ENCODE measurements at places on chromosomes 7 and 10.
A peak's percentile ranks its signal among the peaks of the same experiment; 100 is the strongest.

DNA sequence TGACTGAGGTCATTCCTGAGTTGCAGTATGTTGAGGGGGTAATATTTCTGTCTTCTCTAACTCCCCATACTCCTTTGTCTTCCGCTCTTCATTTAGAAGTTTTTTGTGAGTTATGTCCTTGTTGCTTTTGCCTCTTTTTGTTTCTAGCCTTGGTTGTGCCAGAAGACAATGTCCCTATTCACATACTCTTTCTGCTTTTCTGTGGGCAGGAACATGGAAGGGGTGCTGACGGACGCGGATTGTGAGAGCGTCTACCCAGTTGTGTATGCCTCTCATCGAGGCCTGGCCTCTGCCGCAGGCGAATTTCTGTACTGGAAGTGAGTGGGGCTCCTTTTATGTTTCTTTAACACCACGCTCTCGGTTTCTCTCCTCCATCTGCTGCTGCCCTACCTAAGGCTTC is 20.5 kb downstream of the STAG3 start:
- no peak for DNase-seq

GRCh38 chr7:70052691-70053090 is 454.4 kb downstream of the AUTS2 start:
- no peak for DNase-seq

DNA sequence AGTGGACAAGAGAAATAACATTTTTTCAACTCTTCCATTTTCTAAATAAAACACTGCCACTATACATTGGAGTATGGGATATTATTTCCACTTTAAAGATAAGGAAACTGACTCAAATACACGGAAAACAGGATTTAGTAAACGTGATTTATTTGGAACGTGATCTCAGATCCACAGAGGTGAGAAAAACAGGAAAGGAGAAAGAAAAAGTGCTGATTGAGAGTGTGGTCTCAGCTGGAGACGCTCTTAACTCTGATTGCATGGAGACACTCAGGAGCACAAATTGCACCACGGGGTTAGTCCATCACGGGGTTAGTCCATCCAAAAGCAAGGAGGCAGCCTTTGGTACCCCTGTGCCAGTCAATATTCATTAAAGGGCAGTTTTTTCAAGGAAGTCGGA is 142.5 kb downstream of the GNAT3 start:
- DNase-seq: no peak

- DNase-seq: no peak
These were observed 182.7 kb downstream of the CUX1 start for GRCh38 chr7:102000123-102000522.

DNA sequence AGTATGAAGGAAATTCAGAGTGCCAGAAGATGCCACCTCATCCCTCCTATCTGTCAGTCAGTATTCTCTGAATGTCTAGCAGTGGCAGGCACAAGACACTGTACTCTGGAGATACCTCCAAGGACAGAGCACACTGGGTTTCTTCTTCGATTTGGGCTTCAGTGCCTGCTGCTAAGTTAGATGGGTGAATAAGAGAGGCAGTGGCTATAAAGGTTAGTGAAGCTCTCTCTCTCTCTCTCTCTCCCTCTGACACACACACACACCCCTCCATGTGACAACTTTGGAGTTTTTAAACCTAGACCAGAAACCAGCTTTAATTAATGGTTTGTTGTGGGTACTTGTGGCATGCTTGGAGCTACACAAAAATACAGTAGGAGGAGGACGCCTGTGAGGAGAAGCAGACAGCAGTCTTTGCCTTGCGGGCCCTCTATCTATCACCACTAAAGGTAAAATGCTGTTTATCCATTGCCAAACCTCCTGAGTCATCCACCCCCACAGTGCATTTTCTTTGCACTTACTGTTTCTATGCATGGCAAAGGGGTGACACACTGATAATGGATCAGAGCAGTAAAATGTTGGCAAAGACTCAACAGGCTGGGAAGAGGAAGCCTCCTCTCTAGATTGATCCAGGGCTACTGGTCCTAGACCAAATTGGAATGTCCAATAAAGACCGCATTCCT is 102.5 kb downstream of the TRIL start:
- no peak for DNase-seq

- peak; percentile 23 for DNase-seq
These were observed 864 bp downstream of the PSTK start for GRCh38 chr10:122981066-122981464.

GRCh38 chr10:14586901-14587300 is 187.8 kb downstream of the FAM107B start:
- DNase-seq: no peak

DNA sequence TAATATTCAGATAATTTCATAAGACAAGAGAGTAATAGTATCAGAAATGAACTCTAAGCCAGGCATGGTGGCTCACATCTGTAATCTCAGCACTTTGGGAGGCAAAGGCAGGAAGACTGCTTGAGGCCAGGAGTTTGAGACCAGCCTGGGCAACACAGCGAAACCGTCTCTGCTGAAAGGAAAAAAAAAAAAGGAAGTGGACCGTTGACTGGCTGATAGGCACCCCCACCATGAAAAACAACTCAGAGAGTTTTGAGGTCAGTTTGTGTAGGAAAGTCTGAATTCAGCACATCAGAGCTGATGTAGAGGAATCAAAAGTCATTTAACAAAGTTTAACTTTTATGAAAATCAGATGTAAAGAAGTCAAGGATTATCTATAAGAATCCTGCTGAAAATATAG is 63.2 kb upstream of the AMPH start:
- DNase-seq: no peak

- DNase-seq: no peak
These were observed 170.5 kb downstream of the CDC14C start for GRCh38 chr7:49094866-49095265.

DNA sequence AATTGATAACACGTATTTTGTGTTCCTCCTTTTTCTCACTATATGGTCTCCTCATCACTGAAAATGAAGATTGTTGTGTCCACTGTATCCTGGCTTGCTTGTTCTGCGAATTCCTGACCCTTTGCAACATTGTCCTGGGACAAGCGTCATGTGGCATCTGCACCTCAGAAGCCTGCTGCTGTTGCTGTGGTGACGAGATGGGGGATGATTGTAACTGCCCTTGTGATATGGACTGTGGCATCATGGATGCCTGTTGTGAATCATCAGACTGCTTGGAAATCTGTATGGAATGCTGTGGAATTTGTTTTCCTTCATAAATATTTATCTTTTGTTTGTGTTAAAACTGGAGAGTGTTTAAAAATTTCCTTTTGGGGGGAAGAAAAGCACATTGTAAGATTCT is 93.7 kb downstream of the MDFIC start:
- DNase-seq: no peak

DNA sequence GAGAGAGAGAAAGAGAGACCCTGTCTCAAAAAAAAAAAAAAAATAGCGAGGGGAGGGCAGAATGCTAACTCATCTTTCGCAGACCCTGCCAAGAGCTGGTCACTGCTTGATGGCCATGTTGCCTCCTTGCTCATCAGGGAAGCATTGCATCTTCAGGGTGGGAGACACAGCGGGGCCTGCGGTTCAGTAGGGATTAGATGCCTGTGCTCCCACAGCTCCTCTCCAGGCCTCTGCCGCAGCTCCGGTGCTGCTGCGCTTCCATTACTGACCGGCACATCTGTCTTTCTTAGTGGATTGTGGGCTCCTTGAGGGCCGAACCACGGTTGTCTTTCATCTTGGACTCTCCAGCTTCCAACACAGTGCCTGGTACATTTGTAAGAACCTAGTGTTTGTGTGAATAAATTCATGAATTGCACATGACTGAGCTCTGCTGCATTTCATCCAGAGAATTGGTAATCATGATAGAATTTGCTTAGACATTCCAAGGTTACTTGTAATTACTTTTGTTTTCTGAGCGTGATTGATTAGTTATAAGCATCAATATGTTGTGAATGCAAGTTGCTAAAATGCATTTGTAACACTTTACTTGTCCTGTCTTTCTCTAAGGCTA is 16.8 kb downstream of the HK1 start:
- no peak for DNase-seq

GRCh38 chr10:122754491-122755235 is 55.0 kb upstream of the C10orf120 start:
- DNase-seq: no peak

DNA sequence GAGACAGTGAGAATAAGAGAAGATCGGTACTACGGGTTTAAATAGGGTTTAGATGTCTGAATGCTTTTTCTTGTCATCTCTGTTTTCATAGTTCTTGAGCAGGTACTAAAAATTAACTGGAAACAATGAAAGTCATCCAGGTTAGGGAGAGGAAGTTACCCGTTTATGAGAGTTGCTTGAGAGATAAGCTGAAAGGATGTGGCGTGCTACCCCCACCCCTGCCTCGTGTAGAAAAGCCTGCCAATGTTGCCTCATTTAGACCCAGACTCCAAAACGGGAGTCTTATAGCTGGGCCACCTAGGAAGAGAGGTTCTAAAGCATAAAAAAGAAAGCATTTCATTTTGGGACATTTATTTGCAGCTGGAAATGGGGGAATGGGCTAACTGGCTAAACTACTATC is 10.2 kb downstream of the AKR1C4 start:
- DNase-seq: no peak

DNA sequence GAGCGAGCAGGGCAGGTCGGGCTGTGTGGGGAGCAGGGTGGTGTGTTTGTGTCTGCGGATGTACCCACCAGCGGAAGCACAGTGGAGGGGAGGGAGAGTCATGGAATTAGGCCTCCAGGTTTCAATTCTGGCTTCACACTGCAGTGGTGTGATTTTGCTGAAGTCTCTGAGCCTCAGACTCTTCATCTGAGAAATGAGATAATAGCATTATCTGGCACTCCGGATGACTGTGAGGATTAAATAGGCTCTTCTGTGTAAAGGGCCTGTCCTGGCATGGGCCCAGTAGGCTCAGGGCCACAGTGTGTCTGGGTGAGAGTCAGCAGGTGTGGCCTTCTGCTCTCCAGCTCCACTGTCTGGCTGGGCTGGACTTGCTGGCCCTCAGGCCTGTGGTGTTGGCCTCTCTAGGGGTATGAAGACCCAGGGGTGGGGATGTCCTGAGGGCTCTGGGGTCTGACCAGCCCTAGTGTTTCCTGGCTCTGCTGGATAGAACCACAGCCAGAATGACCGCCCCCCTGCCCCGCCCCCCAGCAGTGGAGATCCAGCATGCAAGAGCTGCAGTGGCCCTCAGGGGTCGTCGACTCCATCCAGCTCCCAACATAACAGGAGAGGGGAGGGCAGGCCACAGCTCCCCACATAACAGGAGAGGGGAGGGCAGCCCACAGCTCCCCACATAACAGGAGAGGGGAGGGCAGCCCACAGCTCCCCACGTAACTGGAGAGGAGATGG is 178.6 kb downstream of the RPS24 start:
- DNase-seq: peak; percentile 42

GRCh38 chr7:20085086-20085485 is 132.1 kb downstream of the MACC1 start:
- DNase-seq: no peak

DNA sequence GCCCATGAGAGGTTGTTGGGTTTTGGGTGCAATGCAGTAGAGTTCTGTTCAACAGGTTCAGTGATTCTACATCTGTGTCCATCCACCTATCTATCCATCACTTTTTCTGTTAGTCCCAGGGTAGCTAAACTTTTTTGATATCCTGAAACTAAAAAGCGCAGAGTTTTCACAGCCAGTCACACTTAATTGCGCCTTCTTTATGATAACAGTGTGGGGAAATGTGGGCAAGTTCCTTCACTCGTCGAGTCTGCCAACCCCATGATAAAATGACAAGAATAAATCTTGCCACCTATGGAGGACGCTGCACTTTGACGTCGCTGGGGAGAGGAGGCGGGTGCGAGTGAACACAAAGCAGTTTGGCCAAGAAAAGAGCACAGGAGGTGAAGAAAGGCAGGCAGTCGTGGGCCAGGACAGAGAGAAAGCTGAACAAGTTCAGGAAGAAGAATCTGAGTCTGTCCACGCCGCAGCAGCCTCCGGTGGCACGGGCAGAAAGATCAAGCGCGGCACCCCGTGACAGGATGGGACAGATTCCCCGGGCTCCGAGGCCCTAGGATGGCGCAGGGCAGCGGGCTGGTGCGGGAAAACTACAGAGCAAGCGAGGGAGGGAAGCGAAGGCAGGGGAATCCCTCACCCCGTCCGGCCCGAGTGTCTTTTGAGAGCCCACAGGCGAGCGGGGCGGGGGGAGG is 9.2 kb downstream of the SP8 start:
- no peak for DNase-seq

- DNase-seq: no peak
These were observed 146.4 kb upstream of the LYZL2 start for GRCh38 chr10:30775779-30776591.

DNA sequence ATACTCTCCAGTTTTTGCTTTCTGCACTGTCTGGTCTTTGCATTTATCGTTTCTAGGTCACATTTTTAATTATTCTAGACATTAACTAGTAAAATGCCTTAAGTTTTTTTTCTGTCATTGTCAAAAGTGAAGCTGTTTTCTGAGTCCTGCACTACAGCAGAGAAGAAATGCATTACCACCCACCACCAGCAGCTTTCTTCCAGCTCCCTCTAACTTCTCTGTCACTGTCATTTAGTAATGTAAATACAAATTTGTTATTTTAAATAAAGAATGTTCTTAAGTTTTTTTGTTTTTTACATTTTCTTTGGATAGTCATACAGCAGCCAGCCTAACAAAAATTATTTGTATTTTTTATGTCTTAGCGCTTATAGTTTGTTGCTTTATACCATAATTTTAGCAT is 18.8 kb downstream of the PTPRZ1 start:
- no peak for DNase-seq

- no peak for DNase-seq
These were observed 66.2 kb upstream of the STEAP1B start for GRCh38 chr7:22566176-22566575.

DNA sequence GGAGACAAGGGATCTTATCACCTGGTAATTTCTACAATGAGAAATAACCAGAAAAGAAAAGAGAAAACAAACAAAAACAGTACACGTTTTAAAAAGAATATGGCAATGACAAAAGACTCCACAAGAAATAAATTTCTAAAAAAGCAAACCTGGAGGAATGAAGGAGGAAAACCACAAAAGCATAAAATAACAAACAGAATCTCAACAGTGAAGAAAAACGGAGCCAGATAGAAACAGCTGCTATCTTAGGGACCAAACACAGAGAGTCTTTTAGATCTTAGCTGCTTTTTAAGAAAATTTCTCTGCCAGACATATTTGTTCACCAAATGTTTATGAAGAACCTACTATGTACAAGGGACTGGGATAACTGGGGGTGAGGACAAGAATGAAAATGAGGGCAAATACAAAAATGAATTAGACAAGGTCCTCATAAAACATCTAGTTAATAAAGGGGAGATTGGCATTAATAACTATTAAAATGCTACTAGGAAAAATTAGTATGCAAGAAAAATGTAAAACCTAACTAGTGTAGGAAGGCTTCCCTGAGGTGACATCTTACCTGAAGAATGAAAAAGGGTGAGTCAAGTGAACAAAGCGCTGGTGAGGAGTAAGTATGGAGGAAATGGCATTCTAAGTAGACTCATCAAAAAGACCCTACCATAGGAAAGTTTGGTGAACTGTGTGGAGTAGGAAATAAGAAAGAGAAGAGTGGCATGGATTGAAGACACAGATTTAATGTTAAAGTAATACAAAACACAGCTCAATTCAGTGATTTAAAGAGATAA is 34.3 kb downstream of the WASL start:
- DNase-seq: no peak
